HFFc6 (cell line): ENCODE measurements at places on chromosomes 11 and 22.
A peak's percentile ranks its signal among the peaks of the same experiment; 100 is the strongest.

DNA sequence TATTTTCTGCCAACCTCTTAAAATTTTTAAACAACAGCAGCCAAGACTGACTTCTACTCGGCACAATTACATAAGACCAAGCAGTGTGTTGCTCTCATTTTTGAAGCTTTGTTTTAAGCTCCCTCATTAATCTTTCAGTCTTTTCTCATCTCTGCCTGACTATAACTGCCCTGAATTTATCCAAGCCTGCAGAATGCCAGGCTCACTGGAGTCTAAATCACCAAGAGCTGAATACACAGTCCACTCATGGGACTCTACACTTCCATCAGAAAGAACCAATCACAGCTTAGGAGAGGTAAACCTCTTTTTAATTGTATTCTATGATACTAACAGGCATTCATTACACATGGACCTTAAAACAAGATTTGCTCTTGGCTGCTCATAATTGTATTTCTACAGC is 178.7 kb downstream of the CADM1 start:
- DNase-seq, result no peak

DNA sequence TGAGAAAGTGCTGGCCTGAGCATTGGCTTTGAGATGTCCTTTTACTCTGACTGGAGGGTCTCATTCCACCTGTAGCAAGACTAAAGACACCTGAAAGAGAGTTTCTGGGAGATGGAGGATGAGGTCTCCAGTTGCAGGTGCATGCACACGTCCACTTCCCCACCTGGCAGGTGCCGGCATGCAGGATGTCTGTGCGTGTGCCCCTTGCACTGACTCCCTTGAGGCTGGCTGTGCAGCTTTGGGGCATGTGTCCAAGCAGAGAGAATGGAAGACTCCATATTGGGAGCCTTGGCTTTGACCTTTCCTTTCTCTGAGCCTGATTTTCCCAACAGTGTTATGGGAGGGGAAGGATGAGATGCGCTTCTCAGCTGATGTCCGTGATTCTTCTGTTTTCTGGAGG is 44.0 kb upstream of the TUB start:
- DNase-seq, result no peak

DNA sequence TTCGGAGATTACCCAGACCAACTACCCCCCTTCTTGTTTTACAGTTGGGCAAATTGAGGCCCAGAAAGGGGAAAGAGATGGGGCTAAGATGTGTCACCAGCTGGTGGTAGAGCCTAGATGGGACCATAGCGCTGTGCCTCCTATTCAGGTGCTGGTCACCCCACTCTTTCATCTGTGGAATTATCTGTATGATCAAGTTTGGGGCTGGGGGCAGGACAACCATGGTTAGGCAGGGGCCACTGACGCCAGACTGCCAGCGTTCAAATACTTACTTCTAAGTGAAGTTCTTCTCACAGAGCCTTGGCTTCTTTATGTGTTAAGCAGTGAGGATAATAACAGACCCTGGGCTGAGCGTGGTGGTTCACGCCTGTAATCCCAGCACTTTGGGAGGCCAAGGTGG is 55.9 kb downstream of the IGLL1 start:
- no peak for DNase-seq

- DNase-seq, result peak; percentile 66
Measured at GRCh38 chr22:19942157-19943081, 801 bp upstream of the TXNRD2 start.

GRCh38 chr11:105100206-105100605 is 39.4 kb downstream of the CARD18 start:
- DNase-seq, result no peak

DNA sequence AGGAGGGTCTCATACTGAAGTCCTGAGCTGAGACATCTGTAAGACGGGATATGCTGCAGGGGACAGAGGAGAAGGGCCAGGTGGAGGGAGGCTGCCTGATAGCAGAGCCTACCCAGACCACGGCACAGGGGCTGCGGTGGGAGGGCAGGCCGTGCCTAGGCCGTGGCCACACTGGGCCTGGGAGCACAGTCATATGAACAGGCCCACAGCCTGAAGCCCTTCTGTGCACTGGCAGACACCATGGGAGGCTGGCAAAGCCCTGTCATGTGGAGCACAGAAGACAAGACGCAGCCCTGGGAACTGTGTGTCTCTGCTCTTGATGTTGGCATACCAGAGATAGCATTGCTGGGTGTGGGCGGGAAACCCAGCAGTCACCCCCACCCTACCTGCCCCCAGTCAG is 3.3 kb downstream of the SPATA19 start:
- DNase-seq, result no peak
